Stimulated activated CD4-positive, alpha-beta T cell treated with anti-CD3 and anti-CD28 coated beads, Interleukin-15, amount 100 ng/mL, for 1 hour (primary cell): ENCODE measurements at places on chromosomes 7 and 10.

- no peak for DNase-seq
Observed at GRCh38 chr7:803243-803635, 29.0 kb upstream of the SUN1 start.

- no peak for DNase-seq
Observed at GRCh38 chr7:44748948-44749731, 493 bp downstream of the ZMIZ2 start.

- DNase-seq: no peak
Observed at GRCh38 chr7:124076841-124077240, 44.0 kb upstream of the TMEM229A start.

- no peak for DNase-seq
Observed at GRCh38 chr7:47885309-47885986, 62.8 kb downstream of the PKD1L1 start.

DNA sequence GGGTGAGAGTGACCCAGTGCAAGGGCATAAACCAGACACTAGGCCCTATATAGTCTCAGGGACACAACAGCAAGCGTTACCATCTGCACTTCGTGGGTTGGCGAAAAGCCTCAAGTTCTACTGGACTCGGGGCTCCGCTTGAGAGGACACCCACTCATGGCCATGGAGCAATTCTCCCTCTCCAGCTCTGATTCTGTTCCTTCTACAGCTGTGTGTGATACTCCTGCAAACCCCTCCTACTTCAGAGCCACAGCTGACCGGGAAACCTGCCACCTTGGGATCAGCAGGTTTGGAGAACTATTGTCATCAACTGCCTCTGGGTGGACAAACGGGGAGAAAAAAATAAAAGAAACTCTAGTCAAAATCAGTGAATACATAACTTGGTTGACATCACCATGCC, 306.9 kb downstream of the FGFR2 start:
- DNase-seq: no peak

DNA sequence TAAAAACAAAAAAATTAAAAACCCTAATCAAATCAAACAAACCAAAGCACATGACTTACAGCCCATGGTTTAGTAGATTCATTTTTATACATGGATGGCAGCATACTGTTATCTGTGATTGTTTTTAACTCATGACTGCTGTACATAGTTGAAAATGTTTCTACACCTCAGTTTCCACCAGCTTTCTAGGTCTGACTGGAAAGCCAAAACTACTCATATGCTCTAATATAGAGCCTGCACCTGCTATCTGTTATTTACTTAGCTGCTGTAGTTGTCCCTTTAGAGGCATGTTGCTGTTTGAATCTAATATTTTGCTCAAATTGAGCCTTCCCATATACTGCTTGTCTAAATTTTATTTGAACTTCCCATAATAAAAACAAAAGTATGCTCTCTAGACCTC, 289.9 kb upstream of the LRRN3 start:
- DNase-seq: no peak

GRCh38 chr7:113270790-113271189, 152.4 kb upstream of the SMIM30 start:
- DNase-seq: no peak

DNA sequence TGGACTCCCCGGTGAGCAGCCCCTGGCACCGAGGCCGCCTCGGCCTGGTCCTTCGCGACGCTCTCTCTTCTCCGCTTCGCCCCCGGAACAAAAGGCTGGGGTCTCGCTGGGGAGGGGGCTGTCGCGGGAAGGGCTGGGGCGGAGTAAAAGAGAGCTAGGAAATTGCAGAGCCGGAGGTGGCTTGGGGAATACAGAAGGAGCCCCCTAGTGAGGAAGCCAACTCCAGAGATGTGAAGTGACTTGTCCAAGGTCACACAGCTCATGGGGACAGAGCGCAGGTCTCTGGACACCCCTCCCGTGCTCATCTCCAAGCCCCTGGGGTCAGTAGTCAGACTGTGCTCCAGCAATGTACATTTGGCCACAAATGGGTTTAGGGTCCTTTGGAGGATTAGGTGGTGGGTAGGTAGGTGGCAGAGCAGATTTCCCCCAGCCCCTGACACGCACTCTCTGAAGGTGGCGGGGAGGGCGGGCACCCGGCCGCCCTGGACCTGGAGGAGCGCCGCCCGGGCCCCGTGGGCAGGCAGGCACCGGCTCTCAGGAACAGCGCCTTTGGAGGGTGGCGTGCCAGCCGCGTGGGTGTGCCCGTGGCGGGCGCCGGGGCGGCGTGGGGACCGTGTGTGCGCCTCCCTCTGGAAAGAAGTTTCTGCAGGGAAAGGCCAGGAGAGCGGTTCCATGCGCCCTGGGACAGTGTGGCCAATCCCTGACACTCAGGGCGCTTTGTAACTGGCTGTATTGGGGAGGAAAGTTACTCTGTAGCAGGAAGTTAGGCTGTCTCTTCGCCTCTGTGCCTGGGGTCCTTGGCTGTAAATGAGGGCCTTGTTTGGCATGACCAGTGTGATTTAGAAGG, 910 bp downstream of the WIPF3 start:
- no peak for DNase-seq

DNA sequence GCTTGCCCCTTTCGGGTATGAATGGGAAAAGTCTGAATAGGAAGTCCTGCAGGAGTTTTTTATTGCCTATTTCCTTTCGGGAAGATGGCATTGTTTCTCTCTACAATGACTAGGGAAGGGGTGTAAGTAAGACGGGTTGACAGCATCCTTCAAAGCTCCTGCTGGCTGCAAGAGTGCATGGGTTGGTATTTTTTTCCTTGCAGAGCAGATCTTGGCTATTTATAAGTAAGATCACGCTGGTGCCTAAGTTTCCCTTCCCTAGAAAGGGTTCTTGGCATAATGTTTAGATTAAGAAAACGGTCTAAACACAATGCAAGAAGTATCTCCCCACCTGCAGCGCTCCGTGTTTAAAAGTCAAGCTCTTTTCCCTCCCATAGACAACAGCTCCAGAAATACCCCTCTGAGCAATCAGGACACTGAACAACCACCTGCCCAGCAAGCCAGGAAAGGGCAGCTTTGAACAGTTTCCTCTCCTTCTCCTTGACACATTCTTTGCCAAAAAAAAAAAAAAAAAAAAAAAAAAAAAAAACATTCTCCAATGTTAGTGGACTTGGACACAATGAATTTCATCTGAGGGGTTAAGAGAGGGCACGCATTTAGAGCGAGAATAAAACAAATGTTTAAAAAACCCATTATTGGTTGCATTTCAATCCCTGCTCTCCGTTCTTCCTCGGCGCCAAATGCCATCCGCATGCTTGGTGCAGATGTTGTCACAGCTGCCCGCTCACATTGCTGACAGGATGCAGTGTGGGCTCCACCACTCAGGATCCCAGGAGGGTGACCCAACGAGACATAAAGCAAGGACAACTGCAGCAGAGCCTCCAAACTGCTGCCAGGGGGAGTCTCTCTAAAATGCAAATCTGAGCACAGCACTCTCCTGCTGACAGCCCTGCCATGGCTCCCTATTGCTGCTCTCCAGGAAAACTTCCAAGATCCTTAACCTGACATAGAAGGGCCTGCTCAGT, 427.4 kb upstream of the MGMT start:
- DNase-seq: no peak

DNA sequence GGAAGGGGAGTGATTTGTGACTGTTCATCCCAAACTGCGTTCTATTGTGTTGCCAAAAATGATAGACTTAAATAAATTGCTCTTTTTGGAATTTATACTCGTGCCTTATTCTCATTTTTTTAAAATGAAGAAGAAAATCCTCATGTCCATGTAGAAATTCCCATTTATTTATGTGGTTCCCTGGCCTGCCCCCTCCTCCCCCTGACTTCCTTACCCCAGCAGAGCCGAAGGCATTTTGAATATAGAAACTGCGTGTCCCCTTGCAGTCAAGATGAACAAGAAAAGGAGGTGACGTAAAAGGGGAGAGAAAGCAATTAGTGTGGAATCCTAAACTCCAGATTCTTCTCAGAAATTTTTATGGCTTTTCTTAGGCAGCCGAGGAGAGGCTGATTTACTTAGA, 126.1 kb downstream of the FAM204A start:
- DNase-seq: no peak

DNA sequence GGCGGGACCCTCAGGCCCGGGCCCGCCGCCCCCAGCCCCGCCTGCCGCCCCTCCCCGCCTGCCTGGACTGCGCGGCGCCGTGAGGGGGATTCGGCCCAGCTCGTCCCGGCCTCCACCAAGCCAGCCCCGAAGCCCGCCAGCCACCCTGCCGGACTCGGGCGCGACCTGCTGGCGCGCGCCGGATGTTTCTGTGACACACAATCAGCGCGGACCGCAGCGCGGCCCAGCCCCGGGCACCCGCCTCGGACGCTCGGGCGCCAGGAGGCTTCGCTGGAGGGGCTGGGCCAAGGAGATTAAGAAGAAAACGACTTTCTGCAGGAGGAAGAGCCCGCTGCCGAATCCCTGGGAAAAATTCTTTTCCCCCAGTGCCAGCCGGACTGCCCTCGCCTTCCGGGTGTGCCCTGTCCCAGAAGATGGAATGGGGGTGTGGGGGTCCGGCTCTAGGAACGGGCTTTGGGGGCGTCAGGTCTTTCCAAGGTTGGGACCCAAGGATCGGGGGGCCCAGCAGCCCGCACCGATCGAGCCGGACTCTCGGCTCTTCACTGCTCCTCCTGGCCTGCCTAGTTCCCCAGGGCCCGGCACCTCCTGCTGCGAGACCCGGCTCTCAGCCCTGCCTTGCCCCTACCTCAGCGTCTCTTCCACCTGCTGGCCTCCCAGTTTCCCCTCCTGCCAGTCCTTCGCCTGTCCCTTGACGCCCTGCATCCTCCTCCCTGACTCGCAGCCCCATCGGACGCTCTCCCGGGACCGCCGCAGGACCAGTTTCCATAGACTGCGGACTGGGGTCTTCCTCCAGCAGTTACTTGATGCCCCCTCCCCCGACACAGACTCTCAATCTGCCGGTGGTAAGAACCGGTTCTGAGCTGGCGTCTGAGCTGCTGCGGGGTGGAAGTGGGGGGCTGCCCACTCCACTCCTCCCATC, 82.7 kb downstream of the PAX2 start:
- no peak for DNase-seq

GRCh38 chr7:152341039-152341913, 94.5 kb downstream of the KMT2C start:
- DNase-seq: no peak

DNA sequence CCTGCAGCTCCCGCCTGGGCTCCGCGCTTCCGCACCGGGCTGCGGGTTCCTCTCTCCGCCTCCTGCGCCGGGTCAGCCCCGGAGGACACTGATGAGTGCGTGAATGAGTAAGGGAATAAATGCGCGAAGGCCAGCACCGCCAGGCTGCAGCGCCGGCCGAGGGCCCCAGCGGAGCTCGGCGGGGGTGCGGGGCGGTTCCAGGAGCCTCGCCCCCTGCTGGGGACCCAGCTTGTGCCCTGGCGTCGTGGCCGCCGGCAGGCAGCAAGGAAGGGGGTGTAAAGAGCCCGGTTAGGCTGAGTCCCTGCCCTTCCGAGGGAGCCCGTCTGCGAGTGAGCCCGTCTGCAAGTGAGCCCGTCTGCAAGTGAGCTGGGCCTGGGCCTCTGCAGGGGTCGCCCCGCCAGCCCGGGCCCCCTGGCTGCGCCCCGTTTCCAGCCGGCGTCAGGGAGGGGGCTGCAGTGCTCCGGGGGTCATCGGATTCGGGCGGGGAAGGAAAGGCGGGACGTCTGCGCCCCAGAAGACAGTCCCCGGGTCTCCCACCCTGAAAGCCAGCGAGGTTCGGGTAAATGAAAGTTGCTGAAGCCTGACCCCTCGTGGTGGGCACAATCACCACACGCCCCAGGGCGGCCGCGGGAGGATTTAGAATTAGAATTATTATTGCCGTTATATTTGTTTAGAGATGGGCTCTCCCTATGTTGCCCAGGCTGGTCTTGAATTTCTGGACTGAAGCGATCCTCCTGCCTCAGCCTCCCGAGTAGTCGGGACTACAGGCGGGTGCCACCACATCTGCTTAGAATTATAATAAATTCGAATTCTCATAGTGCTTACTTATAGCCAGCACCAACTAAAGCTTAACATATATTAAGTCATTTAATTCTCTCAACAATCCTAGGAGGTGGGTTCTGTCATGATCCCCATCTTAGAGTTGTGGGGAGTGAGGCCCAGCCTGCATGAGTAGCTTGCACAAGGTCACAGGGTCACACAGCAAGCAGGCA, 8.6 kb upstream of the CRYGN start:
- peak; percentile 66 for DNase-seq

DNA sequence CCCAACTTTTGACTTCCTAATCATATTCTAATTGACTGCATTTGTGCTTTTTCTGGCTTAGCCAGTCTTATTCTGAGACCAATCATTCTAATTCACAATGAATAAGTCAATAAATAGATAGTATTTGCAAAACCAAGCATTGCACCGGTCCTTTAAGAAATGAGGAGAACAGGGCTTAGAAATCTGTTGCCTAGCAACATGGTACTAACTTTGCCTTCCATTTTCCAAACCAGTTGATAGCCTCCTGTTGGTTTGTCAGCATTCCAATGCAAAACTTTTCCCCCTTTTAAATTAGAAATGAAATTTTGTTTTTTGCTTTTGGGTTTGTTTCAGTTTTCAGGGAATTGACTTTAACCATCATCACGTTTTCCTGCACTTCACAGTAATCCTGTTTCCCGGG, 603.5 kb upstream of the NRP1 start:
- no peak for DNase-seq

- no peak for DNase-seq
Observed at GRCh38 chr10:15841696-15842095, 18.6 kb downstream of the MINDY3 start.

- no peak for DNase-seq
Observed at GRCh38 chr7:99557940-99558305, 519 bp upstream of the ZNF655 start.

DNA sequence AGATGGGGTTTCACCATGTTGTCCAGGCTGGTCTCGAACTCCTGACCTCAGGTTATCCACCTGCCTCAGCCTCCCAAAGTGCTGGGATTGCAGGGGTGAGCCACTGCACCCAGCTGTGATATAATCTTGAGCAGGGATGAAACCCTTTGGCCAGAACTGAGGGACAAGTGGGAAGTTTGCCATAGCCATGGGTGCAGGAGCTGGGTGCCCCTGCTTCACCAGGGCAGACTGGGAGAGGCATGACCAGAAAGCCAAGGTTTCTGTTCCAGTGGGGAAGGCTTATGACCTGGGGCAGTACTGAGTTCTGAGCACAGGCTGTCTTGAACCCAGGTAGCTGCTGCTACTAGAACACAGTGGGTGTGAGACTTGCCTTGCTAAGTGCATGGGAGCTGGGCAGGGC, 40.5 kb upstream of the CDK13 start:
- DNase-seq: no peak

DNA sequence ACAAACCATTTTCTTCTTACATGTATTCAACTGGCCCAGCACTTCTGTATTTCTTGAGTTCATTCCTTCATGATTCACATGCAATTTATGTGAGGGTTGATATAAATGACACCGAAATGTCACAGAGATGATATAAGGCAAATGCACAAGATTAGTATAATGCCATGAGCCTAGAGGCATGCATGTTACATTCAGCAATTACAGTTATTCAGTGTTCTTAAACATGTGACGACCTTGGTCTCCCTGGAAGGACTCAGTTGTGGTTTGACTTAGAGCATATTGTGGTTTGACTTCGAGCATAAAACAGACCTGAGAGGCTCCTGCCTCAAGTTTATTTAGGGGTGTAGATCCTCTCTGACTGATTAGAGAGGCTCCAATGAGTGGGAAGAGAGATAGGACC, 752.1 kb upstream of the POM121L12 start:
- no peak for DNase-seq

- DNase-seq: no peak
Observed at GRCh38 chr10:70932392-70933196, 44.2 kb upstream of the PCBD1 start.

- DNase-seq: no peak
Observed at GRCh38 chr10:58723966-58724365, 211.3 kb downstream of the BICC1 start.

- DNase-seq: no peak
Observed at GRCh38 chr10:42937649-42938180, 139.2 kb upstream of the RET start.
